ENCODE measurements at places on chromosomes 6 and 20.

- no peak for DNase-seq
These were observed 566.2 kb upstream of the NOX3 start for GRCh38 chr6:156021746-156022396.

- no peak for DNase-seq
These were observed 9.5 kb upstream of the CDC5L start for GRCh38 chr6:44377971-44378370.

DNA sequence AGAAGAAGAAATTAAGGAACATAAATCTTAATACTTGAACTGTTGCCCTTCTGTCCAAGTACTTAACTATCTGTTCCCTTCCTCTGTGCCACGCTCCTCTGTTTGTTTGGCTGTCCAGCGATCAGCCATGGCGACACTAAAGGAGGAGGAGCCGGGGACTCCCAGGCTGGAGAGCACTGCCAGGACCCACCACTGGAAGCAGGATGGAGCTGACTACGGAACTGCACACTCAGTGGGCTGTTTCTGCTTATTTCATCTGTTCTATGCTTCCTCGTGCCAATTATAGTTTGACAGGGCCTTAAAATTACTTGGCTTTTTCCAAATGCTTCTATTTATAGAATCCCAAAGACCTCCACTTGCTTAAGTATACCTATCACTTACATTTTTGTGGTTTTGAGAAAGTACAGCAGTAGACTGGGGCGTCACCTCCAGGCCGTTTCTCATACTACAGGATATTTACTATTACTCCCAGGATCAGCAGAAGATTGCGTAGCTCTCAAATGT, 17.1 kb downstream of the IRF4 start:
- DNase-seq: no peak

GRCh38 chr20:60034231-60035110, 76.2 kb downstream of the CDH26 start:
- no peak for DNase-seq

DNA sequence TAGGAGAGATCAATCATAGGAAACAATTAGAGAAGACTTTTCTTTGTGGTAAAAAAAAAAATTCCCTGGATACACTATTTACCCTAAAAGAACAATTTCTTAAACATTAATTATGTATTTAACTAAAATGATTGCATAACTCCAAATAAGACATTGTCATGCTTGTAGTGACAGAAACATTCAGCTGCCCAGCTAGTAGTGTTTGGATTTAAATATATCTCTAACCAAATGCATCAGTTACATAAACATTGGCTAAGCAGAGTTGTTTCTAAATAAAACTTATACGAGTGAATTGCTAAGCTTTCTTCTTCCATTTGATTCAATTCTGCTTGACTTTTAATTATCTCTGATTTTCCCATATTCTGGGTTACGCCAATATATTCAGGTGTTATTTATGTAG, 23.7 kb downstream of the MLIP start:
- no peak for DNase-seq

DNA sequence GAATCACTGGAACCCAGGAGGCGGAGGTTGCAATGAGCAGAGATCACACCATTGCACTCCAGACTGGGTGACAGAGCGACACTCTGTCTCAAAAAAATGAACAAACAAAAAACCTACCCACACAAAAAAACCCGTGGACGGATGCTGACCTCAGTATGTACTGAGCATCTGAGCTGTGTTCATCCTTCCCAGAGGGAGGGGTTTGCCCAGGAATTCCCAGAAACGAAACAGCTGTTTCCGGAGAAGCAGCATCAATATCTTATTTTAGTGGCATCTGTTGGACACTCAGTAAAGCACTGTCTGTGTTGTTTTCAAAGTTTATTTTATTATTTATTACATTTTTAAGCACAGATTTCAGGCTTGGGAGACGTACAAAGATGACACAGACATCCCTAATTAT, 18.7 kb downstream of the NANP start:
- no peak for DNase-seq

Data from Calu3 (cell line).